ENCODE measurements at places on chromosomes 2 and 18.

- DNase-seq = no peak
Observed at GRCh38 chr2:133483181-133483580, 85.1 kb downstream of the NCKAP5 start.

DNA sequence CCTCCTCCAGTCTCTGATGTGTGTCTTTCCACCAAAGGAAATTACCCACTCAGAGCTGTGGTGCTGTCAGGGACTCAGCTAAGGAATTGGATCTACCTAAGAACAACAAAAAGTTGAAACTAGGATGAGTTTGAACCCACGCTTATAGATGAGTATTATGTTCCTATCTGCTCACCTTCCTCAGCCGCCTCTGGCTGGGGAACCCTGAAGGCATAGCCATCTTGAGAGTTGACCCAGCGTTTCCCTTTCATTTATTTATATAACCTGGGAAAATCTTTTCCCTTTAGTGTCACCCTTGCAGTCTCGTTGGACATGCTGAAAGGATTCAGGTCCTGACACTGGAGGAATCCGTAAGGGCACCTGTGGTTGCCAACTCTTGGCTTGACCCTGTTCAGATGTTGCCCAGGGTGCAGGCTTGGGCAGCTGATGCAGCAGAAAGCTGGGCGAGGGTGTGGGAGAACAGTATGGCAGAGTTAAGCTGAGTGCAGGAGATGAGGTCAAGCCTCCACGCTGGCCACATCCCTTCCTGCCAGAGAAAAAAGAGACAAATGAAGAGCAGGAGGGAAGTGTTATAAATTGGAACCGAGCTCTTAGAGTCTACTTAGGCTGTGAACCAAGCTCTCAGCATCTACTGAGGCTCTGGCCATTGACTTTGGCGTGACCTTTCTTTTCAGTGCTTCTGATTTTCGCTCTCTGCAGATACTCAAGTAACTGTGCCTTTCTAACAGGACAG, 1.9 kb downstream of the CDH20 start:
- no peak for DNase-seq

- no peak for DNase-seq
Observed at GRCh38 chr2:163306647-163307046, 429.2 kb downstream of the FIGN start.

- no peak for DNase-seq
Observed at GRCh38 chr2:182240862-182241371, 185.9 kb downstream of the PDE1A start.

DNA sequence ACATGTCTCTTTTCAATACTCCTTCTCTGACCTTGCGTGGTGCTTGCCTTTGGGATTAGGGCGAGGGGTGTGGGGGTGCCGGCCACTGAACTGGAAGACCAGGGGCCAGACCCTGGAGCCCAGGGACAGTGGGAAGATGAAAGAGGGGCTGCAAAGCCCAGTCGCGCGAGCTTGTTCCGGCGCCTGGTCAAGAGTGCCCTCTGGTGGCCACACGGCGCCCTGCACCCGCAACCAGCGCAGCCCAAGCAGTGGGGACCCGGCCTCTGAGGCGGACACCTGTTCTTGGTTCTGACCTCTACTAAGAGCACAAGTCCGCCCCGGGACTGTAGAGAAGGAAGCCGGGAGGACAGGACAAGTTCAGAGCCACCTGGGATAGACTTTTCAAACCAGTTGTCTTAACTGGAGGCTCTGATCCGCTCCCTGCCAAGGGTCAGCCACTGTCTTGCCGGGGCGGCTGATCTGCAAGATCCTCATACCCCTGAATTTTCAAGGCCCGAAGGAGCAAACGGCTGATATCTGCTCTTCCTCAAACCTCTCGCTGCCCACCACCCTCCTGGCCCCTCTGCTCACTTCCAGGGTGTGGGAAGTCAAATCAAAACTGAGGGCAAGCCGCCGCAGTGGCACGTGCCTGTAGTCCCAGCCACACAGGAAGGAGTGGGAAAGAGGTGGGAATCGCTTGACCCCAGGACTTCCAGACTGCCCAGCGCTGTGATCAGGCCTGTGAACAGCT, 14.9 kb upstream of the MSH6 start:
- peak; percentile 59 for DNase-seq

- DNase-seq = peak; percentile 13
Observed at GRCh38 chr2:26144953-26145680, 27.8 kb upstream of the GAREM2 start.

DNA sequence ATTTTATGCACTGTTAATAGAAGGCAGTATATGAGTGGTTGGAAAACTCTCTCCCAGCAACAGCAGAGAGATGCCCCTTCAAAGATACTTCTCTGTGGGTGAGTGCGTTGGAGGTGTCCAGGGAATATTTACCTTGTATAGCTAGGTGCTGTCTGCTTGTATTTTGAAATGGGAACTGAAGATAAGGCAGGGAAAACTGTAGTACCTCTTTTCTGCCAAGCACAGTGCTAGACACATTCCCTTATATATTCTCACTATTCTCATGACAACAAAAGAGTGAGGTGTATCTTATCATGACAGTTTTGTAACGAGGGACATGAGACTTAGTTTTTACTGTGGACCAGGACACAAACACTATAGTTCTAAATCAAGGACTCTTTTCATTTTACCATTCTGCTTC, 2.1 kb downstream of the TTC39C start:
- DNase-seq = no peak

Measured in stimulated activated CD8-positive, alpha-beta memory T cell treated with anti-CD3 and anti-CD28 coated beads, Interleukin-7, amount 100 ng/mL, for 1 hour (primary cell).